IMR-90 (cell line): ENCODE measurements at places on chromosomes 16 and 17. TPM values are rescaled to one million over a fixed set of nuclear protein-coding genes. Genes with fewer than 3 reads are reported as not detected.

Gene SAT2
- 20.4 and 21.4 TPM in 2 replicates for total RNA-seq

Gene TMEM98
- 129 and 173 TPM in 2 replicates for total RNA-seq

Gene KLHL10
- under 0.01 and 0.18 TPM in 2 replicates for total RNA-seq

Gene ASGR1
- total RNA-seq = 1.3 and 1.9 TPM in 2 replicates

Gene NOXO1
- total RNA-seq = not detected in 2 replicates

Gene SCNN1B
- total RNA-seq = not detected in 2 replicates

Gene HS3ST4
- total RNA-seq = not detected in 2 replicates

Gene CASKIN1
- not detected in 2 replicates for total RNA-seq

Gene RSPRY1
- 59.2 and 62.2 TPM in 2 replicates for total RNA-seq

Gene CDR2L
- total RNA-seq = 5.6 and 5.7 TPM in 2 replicates

Gene KRT25
- not detected in 2 replicates for total RNA-seq

Gene KCNG4
- not detected in 2 replicates for total RNA-seq

Gene NME1
- total RNA-seq = 261 and 312 TPM in 2 replicates

Gene ALOX15B
- not detected in 2 replicates for total RNA-seq

Gene PRSS53
- total RNA-seq = 0.56 and 0.72 TPM in 2 replicates

Gene RPGRIP1L
- 10.4 and 18.3 TPM in 2 replicates for total RNA-seq

Gene TBC1D3E
- not detected in 2 replicates for total RNA-seq

Gene DPEP1
- total RNA-seq = not detected in 2 replicates

Gene CHD9NB
- total RNA-seq = 1.1 TPM in 2 replicates

Gene THUMPD1
- total RNA-seq = 99.4 and 109 TPM in 2 replicates

Gene C1QL1
- total RNA-seq = 0.18 and 0.28 TPM in 2 replicates
